Right ventricle myocardium inferior (tissue), 1 donor: ENCODE measurements at places on chromosomes 2 and 18. TPM values are rescaled to one million over a fixed set of nuclear protein-coding genes. Genes with fewer than 3 reads are reported as not detected.

TCF7L1 gene
- total RNA-seq, result 9.3 TPM

TMEM182 gene
- 175 TPM for total RNA-seq

ANO7 gene
- 0.81 TPM for total RNA-seq

TUBB8B gene
- total RNA-seq, result not detected

HAAO gene
- total RNA-seq, result 1.9 TPM

LYG2 gene
- not detected for total RNA-seq

GRCh38 chr18:38116716-38117115, 551.1 kb upstream of the CELF4 start:
- no peak for DNase-seq

DNA sequence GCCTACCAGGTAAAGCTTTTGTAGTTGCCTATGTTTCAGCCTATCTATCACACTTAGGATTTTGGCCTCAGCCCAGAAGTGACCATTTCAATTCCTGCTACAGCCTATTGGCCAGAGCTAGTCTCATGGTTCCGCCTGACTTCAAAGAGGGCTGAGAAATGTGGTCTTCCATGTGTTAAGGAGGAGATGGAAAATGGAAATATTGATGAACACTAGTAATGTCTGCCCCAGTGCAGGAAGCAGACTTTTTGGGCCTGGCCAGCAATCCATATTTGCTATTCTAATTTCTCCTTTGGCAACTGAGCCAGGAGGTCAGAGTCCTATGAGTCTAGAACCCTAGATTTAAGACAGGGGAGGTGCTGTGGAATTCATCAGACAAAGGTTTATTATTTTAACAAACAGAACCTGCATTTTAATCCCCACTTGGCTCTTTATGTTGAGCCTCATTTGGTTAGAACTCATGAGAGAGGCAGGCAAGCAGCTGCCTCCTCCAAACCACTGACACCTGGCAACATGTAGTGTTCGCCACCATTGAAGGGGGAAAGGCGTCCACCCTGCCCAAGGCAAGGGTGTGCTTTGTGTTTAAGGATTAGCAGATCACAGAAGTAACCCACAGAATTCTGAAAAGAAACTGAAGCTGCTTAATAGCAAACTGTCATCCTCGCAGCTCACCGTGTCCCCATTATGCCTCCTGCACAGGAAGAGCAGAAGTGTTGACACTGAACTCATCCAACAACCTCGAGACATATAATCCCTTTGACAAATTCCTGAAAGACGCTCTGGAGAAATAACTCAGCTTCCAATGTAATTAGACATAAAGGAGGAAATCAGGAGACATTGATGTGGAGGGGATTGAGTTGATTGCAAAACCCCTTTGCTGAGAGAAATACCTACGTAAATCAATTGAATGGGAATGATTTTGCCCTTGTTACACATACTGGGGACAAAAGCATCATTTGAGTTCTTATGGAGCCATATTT, 47.7 kb upstream of the SCG2 start:
- no peak for DNase-seq

DNA sequence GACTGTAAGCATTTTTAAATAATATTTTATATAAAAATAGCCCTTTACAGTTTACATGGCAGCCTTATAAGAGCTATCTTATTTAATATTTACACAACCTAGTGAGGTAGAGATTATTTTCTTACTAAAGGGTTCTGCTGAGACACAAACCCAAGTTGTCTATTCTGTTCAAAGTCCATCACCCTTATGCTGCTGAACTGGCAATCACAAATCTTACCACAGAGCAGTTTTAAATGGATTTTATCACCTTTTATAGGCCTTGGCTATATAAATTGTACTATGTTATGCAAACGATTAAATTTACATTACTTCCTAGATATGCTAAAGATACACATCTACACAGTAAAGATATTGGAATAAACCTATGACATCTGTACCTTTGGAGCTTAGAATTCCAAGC, 40.7 kb downstream of the RBM45 start:
- DNase-seq, result no peak

DNA sequence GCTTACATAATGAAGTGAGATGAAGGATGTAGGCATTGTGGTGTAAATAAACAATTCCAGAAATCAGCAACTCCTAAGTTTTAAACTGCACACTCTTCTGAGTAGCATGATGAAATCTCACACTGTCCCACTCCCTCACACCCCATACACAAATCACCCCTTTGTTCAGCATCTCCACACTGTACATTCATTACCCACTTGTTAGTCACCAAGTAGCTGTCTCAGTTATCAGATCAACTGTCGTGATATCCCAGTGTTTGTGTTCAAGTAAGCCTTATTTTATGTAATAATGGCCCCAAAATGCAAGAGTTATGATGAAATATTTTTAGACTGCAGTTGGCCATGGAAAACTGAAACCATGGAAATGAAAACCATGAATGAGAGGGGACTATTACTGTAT, 135.7 kb downstream of the GRB14 start:
- DNase-seq, result no peak

DNA sequence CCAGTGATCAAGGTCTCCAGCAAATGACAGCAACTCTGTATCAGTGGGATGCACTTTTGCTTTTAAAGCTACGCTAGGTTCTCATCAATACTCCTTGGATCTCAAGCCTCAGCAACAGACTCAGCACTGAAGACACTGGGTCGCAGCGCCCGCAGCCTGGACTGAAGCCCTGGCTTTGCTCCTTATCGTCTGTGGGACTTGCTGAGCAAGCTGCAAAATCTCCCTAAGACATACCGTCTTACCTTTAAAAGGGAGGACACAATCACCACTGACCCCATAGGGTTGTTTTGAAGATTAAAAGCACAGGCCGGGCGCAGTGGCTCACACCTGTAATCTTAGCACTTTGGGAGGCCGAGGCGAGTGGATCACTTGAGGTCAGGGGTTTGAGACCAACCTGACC, 8.1 kb downstream of the CYB5A start:
- DNase-seq, result peak; percentile 56

DNA sequence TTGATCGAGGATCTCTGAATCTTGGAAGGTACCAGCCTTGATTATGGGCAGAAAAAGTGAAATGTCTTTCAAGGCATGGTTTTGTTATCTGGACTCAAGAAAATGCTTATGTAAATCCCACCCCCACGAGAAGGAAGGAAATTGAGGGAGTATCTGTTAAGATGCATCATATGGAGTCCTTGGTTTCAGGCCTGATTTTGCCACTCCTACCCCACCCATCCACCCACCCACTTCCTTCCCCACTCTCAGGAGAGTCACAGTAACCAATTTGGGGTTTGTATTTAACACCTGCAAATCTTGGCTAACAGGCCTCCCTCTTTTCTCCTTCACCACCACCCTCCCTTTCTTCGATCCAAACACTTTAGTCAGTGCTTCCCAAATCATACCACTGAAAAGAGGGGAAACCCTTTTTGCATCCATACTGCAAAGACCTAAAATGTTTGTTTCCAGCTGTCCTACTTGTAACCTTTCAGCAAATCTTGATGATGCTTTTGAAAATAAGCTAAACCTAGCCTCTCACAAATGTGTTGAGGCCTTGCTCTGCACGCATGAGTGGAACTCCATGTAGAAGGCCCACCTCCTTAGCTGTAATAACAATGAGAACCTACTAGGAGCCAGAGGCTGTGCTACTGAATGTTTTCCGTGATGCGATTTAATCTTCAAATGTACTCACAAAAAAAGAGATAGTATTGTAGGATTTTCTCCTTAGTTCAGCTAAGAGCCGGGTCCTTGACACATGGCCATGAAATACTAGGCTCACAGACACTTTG, 34.8 kb downstream of the POU3F3 start:
- DNase-seq, result no peak

DNA sequence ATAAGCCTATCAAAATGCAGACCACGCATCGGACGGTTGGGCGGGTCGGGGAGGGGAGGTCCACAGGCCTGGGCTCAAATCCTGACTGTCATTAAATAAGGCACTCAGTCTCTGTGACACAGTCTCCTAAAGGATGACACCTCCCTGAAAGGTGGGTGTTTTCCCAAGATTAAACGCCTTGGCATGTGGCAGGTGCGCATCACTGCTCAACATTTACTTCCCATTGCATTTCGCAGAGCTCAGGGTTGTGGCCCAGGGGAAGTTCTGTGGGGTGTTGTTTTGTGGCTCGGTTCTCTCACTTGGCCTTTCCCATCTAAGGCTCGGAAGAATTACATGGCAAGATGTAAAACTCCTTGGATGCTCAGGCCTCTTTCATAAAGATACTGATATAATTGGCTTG, 107.4 kb downstream of the NCK2 start:
- no peak for DNase-seq

DNA sequence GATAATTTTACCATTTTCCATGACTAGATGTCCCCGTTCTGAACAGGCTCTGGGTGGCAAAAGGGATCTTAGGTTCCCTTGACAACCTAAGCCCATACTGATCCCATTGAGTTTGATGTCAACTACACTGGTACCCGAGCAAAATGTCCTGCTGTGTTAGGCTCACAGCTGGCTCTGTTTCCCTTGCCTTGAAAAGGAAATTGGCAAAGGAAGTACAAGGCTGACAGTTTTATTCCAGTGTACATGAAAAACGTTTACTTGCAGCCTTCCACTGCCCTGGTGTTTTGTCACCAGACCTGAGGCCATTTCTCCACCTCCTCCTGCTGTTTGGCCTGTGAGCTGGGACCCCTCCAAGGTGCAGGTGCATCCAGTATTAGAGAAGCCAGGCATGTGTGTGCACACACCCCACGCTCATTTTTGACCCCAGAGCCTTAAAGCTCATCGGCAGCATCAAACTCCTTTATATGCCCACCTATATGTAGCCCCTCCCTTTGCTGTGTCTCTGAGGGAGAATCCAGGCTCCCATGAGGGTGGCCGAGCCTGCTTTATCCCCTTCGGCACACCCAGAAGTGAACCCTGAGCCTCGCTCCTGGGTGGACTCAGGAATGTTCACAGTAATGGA, 171.3 kb downstream of the NDUFA10 start:
- DNase-seq, result no peak

- DNase-seq, result no peak
Measured at GRCh38 chr2:12320027-12320734, 396.6 kb upstream of the TRIB2 start.

DNA sequence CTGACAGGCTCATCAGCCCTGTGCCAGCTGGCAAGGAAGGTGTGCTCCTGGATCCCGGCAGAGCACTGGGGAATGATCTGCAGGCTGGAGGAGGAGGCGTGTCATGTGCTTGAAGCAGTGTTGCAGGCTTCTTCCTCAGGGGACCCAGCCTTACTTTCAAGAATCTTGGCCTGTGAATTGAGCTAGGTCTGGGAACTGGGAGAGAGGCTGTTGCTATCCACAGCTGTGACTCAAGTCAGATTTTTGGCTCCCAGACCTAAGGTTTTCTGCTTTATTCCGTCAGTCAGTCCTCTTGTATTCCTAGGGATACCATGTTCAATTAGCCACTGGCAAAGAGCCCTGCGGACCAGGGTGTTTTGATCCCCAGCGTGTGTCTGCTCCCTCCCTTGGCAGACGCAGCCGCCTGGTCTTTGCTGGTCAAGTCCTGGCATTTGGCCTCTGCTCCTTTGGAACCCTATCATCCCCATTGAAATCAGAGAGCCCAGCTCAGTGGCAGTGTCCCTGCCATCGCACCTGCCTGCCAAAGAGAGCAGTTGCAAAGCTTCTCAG, 32.4 kb downstream of the ASB1 start:
- DNase-seq, result peak; percentile 83

- DNase-seq, result no peak
Measured at GRCh38 chr18:46891742-46892214, 25.5 kb downstream of the PIAS2 start.

- DNase-seq, result no peak
Measured at GRCh38 chr2:109453371-109453995, 160.3 kb downstream of the SEPTIN10 start.

DNA sequence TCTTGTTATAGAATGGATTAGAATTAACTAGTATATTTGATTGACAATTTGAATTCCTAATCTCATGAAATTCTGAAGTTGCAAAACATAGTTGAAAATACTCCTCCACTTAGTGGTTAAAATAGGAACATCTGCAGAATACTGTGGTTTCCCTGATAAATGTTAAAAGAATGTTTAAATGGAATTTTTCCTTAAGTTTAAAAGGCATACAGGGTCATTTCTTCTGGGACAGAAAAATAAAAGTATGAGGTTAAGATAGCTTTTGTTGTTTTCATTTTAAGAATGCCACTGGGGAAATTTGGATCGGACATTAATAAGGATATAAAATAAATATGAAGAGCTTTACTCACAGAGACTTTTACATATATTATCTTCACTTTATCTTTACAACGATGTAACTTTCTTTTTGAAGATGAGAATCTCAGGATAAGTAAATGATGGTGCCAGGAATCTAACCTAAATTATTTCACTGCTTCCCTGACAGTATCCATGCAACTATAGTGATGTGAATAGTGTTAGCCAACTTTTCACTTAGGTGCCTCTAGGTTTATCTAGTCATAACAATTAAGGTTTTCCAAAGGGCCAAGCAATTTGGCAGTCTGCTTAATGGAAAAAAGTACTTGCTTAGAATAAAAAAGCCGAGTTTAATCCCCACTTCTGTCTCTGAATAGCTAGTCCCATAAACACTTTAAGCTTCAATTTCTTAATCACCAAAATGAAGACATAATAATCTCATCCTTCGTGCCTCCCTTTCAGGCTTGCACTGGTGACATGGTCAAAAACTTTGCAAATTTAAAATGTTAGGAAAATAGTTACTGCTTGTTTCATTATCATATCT, 151.8 kb upstream of the STK17B start:
- no peak for DNase-seq

DNA sequence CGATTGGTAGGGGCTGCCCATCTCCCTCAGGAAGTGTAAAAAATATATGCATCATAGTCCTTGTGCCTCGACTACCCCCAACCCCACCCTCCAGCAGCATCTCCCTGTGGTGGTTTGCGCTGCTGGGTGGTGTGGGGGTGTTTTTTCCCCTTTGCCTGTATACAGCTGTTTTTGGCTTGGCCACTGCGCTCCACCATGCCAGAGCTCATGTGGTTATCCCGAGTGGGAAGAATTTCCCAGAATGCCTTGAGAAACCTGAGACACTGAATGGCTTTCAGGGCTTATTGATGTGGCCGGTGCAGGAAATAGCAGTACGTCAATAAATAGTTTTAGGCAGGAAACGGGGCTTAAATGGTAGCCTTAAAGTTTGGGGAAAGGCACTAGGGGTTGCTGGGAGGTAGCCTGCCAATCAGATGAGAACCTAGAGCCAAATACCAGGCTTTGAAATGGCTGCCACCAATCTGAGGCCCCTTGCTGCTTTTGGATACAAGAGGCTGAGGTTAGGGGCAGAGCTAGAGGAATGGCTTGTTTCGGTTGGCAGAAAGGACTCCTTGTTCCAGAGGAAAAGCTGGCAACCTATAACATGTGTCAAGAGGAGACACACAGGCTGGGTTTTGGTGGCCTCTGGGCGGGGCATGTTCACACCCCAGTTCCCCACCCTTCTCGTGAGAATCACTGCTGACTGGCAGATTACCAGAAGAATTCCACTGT, 144.1 kb downstream of the SMAD7 start:
- no peak for DNase-seq

GRCh38 chr2:126913881-126914615, 15.4 kb downstream of the TEX51 start:
- DNase-seq, result no peak

GRCh38 chr2:17845806-17846205, 29.5 kb downstream of the MSGN1 start:
- DNase-seq, result no peak

GRCh38 chr18:68887410-68887809, 89.5 kb downstream of the CCDC102B start:
- no peak for DNase-seq

GRCh38 chr2:179581605-179582004, 279.8 kb downstream of the ZNF385B start:
- DNase-seq, result no peak
